Gastrocnemius medialis (tissue), 4 donors: ENCODE measurements at places on chromosomes 7 and 10.
A peak's percentile ranks its signal among the peaks of the same experiment; 100 is the strongest.

- DNase-seq, result peak; percentile 23
Observed at GRCh38 chr7:140607441-140607989, 33.1 kb downstream of the DENND2A start.

DNA sequence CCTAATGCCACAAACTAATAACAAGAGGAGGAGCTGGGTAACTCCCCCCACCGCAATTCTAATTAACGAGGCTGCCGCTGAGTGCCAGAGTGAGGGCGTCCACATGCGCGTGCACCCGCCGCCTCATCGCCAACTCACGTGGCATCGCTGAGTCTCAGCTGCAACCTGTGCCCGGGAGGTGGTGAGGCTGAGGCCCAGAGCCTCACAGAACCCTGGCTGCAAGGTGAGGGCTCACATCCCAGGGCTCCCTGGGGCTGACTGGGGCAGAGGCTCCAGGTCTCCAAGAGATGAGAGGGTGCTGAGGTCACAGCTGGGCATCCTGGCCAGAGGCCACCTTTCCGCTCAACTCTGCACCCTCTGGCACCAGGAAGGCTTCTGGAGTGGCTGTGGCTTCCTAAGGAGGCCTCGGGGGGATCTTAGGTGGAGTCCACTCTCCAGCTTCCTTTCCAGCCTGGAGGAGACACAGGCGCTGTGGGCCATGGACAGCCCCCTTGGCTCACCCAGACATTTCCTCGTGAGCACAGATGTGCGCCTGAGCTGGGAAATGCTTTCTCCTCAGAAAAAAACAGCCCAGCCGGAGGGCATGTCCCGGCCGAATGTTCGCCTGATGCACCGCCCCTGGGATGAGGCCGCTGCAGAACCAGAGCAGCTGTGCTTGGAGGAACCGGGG is 242.6 kb downstream of the MAD1L1 start:
- DNase-seq, result no peak

DNA sequence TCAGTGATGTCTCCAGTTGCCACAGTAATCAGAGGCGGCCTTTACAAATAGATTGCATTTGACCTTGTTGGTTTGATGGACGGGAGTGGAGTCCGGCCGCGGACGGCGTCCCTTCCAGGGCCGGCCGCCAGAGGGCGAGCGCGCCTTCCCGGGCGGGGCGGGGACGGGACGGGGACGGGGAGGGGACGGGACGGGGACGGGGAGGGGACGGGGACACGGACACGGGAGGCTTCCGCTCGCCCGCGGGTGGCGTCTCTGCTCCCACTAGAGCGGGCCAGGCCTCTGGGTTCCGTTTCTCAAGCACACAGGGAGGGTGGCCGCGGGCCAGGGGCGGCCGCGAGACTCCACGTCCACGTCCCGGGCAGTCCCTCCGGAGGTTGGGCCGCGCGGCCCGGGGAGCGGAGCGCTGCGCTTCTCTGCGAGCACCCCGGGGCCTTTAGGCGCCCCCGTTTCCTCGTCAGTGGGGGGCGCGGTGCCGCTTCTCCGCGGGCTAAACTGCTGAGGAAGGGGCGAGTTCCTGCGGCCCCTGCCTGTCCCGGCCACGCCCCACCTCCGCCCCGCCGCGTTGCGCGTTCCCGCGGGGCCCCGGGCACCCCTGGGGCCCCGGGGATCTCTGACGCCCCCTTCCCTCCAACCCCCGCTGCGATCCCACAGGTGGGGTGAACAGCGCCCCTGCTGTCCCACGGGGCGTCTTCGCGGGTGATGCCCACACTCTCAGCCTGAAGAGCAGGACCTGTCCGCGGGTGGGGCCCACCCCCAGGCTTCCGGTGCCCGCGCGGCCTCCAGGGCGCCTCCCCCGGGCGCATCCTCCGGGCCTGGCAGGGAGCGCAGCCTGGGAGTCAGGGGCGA is 84.2 kb upstream of the MKI67 start:
- peak; percentile 6 for DNase-seq

DNA sequence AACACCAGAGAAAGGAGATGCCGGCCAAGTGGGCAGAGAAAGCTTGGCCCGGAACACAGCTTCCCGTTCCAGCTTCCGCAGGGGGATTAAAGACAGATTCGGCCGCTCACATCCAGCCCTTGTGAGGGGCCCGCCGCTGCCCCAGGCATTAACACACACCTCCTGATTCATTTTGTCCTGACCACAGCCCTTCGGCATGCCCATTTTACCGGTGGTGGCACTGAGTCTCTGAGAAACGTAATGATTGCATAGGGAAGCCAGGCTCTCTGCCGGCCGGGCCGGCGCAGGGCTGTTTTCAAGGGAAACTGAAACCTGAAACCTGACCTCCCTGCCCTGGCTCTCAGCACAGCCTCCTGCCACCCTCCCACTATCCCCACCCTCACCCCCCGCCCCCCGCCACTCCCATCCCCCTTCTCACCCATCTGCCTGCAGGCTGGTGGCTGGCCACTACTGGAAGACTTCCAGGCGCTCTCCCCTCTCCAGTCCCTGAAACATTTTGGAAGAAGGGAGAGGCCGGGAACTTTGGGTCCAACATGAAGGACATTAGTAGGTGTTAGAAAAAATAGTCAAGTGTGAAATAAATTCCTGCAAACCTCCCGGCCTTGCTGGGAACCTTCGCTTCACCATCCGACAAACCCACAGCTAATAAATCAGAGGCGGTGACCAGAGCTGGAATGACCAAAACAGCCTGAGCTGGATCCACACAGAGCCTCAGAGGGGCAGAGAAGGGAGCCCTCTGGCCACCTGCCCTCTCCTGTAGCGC is 83.5 kb upstream of the CUX1 start:
- DNase-seq, result peak; percentile 53

DNA sequence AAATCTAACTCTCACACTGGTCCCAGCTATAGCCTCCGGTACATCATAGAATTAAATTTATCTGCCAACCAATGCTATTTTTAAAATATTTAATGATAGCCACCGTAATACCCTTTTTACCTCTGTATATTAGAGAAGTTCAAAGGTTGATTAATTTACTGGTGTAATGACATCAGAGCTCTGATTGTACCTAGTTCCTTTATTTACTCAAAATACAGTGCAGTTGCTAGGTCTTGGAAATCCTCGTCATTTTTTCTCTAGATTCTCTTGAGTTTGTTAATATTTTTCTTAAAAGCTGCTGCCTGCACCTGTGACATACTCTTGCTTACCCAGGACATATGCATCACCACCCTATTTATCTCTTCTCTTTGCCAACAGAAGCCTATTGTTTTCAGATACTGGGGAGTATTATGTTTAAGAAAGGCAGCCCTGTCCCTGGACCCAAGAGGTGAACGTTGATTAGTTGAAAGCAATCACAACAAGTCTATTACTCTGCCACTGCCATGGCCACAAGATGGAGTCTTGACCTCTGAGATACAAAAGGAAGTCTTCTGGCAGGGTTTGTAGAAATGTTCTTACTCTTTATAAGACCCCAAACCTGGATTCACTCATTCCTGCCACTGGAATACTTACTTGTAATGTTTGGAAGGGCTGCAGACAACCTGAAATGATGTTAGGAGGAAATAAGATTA is 25.6 kb upstream of the TMEM26 start:
- no peak for DNase-seq
